ENCODE measurements at places on chromosomes 4 and X. TPM values are rescaled to one million over a fixed set of nuclear protein-coding genes. Genes with fewer than 3 reads are reported as not detected.

CSAG2 gene
- 0.12 TPM for polyA plus RNA-seq

- DNase-seq: peak; percentile 49
Measured at GRCh38 chr4:108107729-108108382, 60.9 kb downstream of the LEF1 start.

DNA sequence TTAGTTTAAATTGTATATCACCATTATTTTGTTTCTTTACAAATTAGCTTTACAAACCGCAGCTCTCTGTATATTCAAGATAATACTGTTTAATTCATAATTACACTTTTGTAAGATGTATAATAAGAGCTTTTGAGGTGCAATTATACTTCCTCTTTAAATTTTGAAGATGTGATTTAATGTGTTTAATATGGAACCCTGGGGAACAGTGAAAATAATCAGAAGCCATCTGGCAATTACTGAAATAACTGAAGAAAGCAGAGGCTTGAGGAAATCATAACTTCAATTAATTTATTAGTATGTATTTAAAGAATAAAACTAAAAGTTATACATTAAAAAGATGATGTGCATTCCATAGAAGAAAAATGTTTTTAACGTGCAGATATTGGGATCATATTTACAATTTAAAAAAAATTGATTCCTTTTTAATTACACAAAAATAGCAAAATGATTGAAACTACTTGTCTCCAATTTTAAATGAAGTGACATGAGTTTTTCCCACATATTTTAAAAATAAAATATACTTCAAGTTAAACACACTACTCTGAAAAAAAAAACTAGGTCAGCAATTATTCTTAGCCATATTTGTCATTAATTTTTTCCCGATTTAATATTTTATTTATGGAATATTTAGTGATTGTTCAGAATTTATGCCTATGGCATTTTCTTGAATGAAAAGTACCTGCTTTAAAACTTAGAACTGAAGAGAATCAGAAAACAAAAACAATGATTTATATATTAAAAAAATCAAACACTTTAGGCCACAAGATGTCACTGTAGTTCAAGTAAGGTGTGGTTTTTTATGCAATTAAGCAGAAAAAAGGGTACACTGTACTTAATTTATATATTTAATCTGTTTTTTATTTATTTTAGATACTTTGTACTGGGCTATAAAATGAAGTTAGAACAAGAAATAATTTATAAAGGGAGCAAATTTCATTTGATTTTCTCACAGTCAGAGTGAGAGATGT is 942.7 kb upstream of the NDST4 start:
- DNase-seq: no peak

GRCh38 chr4:141909541-141909940 is 273.2 kb downstream of the IL15 start:
- no peak for DNase-seq

TREX2 gene
- 0.70 TPM for polyA plus RNA-seq

GRCh38 chr4:8201321-8201781 is 2.3 kb downstream of the SH3TC1 start:
- no peak for DNase-seq

- DNase-seq: peak; percentile 77
Measured at GRCh38 chr4:87058356-87059073, 123.7 kb downstream of the AFF1 start.

- DNase-seq: no peak
Measured at GRCh38 chr4:74838746-74839370, 44.5 kb upstream of the BTC start.

CSAG1 gene
- polyA plus RNA-seq: 51.0 TPM

PIGA gene
- 16.9 TPM for polyA plus RNA-seq

CT55 gene
- polyA plus RNA-seq: 82.3 TPM

GRCh38 chrX:10288373-10288975 is 131.7 kb downstream of the CLCN4 start:
- DNase-seq: no peak

AR gene
- not detected for polyA plus RNA-seq

- no peak for DNase-seq
Measured at GRCh38 chr4:123871341-123871740, 474.7 kb downstream of the SPRY1 start.

DNA sequence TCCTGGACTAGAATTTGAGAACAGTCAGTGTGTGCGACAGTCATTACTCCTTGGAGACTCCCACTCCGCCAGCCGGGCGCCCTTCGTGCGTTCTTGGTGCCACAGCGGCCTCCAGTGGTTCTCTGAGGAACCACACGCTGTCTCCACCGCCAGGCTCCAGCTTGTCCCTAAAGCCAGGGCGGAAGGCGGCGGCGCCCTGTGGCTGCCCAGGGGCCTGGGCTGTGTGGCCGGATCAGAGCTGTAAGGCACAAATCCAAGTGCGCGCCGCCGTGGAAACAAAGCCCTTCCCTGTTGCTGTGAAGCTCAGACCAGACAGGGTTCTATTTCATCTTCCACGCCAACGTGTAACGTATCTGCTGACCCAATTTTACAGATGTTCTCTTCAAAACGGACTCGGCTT is 34.2 kb downstream of the IDS start:
- peak; percentile 80 for DNase-seq

TLR1 gene
- polyA plus RNA-seq: 0.03 TPM

GRCh38 chr4:180650273-180650672 is 1592.9 kb upstream of the TENM3 start:
- no peak for DNase-seq

GLRA2 gene
- not detected for polyA plus RNA-seq

RBPJ gene
- 30.4 TPM for polyA plus RNA-seq

DNA sequence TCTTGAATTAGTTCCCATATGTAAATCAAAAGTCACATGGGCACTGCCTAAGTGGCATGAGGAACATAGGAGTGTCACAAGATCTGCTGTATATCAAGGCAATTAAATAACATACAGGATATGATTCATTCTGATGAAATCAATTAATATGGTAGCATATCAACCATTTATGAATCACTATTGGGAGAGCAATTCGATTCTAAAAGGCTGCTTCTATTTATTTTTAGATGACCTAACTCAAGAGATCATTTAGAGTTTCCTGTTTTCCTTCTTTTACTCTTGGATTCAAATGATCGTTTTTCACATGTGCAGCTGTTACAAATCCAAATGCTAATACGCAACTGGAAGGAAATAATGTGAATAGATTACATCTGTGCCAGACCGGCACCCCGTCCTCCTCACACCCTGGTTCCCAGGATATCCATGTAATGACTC is 81.9 kb downstream of the HCCS start:
- DNase-seq: no peak

IGSF1 gene
- polyA plus RNA-seq: 1.0 TPM

DNA sequence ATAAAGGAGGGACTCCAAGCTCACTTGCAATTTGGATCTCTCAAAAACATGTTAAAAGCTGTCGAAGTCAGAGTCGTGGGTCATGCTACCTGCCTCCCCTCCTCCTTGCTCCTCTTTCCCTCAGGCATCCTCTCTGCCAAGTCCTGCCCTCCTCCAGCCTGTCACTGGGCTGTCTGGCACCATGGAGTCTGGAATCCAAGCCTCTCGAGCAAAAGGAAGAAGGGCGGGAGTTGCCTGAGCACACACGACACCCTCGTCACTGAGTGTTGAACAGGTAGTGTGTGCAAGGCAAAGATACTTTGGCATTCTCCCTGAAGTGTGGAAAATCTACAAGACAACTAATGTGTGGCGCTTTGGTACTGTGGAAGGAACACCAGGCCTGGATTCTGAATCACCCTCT is 62.2 kb downstream of the HAUS3 start:
- no peak for DNase-seq
